Activated CD4-positive, alpha-beta T cell treated with anti-CD3 and anti-CD28 coated beads, Interleukin-2, amount 50 U/mL, for 24 hours (primary cell): ENCODE measurements at places on chromosomes 1 and 21.

DNA sequence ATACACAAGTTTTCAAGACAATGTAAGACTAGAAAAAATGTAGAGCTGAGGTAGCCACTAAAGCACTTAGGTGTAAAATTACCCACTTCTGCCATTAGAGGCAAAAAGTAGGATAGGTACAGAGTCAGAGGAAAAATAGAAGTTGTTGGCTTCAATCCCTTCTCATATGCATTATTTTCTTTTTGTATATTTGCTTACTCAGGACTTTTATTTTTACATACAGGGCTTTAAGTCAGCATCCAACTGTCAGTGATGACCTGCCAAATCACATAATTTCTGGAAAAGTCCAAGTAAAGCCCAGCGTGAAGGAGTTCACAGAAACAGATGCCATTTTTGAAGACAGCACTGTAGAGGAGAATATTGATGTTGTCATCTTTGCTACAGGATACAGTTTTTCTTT lies 211.0 kb upstream of the POGK start:
- no peak for DNase-seq

GRCh38 chr1:48215889-48216288 lies 6.6 kb upstream of the SLC5A9 start:
- no peak for DNase-seq

DNA sequence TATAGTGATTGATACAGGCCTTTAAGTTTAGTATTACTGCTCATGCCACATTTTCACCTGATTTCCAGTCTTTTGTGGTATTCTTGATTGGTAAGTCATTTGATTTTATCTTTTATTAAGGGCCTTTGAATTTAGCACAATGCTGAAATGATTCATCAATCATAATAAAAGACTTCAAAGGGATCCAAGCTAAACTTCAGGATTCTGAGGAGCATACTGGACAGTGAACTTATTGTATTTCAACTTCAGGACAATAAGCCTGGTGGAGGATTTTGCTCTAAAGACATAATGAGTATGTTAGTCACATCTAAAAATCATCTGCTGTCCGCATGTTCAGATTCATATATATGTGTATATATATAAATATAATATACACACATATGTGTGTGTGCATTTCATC lies 233.3 kb downstream of the SETD4 start:
- DNase-seq = no peak

DNA sequence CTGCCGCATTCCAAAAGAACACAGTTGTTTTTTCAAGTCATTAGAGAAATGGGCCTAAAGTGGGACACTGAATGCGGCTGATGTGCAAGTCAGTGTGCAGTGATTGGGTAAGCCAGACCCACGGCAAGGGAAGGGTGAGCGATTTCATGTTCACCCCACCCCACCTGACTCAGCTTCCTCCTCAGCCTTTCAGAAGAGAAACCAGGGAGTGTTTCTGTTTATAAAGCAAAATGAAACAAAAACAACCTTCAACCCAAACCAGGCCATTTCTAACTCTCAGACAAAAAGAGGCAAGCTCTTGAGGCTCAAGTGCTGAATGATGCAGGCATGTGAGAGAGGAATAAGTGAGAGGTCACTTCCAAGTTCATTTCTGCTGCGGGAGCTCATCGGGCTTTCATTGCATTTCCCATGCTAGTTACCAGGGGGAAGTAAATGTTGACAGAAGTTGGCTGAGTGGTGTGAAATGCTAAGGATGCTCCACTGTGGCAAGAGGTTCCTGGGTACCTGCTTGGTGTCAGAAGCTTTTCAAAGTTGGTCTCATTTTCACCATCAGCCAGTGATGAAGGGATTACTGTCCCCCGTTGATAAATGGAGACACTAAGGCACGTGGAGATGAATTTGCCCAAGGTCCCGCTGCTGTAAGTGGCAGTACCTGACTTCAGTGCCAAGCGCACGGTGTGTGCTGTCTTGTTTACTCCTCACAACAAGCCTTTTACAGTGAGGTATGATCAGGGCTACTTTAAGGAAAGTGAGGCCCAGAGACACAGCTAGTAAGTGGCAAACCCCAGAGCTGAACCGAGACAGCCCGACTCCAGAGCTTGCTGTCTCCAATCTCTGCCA lies 29.1 kb downstream of the STPG1 start:
- no peak for DNase-seq

GRCh38 chr1:239011382-239011781 lies 375.0 kb upstream of the CHRM3 start:
- no peak for DNase-seq

- no peak for DNase-seq
Measured at GRCh38 chr1:185368913-185369491, 52.0 kb upstream of the IVNS1ABP start.

- no peak for DNase-seq
Measured at GRCh38 chr1:145855426-145855948, 3.4 kb downstream of the PIAS3 start.

DNA sequence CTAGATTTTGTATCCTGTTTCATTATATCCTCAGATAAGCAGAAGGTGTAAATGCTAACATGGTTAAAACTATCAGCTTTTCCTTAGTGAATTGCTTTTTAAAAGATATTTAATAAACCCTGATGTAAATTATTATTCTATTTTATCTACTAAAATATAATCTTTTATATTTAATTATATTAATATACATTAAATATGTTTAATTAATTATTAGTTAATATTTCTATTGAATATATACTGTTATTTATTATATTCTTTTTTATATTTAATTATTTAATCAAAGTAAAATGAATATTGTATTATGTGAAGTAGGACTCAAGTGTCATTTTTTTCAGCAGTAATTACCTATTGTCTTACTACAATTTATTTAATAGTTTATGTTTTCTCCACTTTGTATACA lies 179.7 kb upstream of the ADGRL4 start:
- DNase-seq = no peak

- no peak for DNase-seq
Measured at GRCh38 chr1:86197206-86197855, 40.8 kb upstream of the COL24A1 start.

GRCh38 chr1:172827841-172828240 lies 168.9 kb downstream of the FASLG start:
- DNase-seq = no peak

DNA sequence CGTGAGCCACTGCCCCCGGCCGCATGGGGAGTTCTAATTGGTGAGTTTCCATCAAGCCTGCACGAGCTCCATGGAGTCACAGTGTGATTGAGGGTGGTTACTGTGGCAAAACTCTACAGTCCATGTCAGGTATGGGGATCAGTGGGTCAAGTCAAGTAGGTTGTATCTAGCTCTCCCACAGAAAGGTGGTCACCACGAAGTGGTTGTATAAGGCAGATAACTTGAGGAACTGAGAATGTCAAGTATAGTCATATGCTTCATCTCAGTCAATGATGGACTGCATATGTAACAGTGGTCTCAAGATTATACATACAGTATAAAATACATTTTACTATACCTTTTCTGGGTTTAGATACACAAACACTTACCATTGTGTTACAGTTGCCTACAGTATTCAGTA lies 348.6 kb upstream of the ZP4 start:
- DNase-seq = no peak

DNA sequence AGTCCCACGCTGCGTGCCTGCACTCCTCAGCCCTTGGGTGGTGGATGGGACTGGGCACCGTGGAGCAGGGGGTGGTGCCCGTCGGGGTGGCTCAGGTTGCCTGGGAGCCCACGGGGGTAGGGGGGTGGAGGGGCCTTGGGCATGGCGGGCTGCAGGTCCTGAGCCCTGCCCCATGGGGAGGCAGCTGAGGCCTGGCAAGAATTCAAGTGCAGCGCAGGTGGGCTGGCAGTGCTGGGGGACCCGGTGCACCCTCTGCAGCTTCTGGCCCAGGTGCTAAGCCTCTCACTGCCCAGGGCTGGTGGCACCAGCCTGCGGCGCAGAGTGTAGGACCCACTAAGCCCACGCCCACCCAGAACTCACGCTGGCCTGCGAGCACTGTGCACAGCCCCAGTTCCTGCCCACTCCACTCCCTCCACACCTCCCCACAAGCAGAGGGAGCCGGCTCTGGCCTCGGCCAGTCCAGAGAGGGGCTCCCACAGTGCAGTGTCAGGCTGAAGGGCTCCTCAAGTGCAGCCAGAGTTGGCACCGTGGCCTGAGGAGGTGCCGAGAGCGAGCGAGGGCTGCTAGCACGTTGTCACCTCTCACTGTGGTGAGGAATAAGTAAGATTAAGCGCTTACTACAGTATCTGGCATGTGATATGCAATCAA lies 12.8 kb downstream of the TNNI3K start:
- DNase-seq = no peak
